Activated CD4-positive, alpha-beta T cell treated with anti-CD3 and anti-CD28 coated beads, Interleukin-2, Interleukin-4, amounts not matched to agents 100 ng/mL and 50 ng/mL, durations not matched to agents 16 hours and 8 hours (primary cell): ENCODE measurements at places on chromosomes 7 and 10.

DNA sequence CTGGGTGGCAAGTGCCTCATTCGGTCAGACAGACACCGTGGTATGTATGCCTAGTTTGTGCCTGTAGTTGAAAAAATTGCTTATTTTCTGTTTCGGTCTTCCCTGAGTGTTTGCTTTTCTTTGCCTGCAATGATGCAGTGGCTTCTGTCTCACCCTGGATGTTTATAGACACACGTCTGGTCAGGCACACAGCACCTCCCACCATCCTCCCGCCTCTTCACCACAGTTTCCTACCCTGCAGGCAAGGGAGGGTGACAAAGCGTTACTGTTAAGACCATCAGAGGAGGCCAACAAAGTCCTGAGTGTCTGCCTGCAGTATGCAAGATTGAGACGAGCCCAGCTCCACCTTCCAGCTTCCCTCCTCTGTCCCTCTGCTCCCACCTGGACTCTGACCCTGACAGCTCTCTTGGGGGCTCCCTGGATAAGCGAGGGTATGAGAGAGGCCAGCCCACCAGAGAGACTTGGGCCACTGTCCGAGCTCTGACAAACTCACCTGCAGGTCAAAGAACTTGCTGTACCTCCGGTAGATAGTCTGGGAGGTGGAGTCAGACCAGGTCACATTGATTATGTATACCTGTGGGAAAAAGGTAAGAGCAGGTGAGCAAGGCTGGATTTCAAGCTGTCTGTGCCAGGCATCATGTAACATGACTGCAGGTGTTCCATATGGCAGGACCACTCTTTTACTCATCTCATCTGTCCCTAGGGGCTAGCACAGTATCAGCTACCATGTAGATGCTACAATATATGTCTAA is 54.4 kb downstream of the SH3PXD2A start:
- peak; percentile 51 for DNase-seq

DNA sequence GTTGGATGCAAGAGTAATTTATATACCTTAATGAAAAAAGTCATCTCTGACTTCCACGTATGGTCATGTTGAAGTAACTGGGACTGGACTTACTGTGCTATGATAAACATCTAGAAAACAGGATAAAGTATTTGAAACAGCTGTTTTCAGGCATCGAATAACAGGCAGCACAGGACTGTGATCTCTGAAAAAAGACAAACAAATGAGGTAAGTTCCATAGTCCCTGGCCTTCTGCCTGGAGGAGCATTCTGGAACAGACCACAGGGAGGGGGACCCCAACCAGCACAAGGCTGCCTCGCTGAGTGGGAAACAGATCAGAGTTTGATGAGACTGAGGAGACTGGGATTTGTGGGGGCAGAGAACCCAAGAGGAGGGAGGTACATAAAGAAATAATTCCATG is 89.1 kb upstream of the HABP2 start:
- no peak for DNase-seq

DNA sequence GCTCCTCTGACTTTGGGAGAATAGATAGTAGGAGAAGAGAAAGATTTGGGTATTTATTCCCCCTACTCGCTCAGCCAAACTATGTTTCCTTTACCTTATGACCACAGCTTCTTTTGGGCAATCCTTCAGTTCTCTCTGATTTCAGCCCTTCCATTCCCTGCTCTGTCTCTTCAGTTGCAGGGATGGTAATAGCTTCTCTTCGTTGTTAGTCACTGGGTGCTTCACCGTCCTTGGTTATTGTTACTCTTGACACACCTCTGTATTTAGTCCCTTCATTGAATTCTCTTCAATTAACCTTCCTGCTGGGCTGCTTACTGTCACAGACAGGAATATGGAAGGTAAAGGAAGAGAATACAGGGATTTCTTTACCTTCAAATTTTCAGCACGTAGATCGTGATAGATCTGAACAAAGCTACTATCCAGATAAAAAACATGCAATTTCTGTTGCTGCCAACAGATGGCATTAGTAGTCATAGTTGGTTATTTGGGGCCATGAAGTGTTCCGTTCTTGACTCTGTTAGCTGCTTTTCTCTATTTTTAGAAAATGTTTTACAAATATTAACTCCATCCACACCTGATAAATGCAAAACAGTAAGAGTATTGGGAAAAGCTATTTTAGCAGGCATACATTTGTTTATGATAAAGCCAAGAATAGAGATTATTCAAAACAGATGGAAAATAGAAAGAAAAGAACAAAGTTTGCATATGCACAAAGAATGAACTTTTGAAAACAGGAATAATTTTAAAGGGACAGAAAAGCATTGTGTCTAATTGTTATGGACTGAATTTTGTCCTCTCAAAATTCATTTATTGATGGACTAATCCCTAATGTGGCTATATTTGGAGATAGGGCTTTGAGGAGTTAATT is 14.0 kb upstream of the PTTG1IP2 start:
- peak; percentile 44 for DNase-seq

- DNase-seq: no peak
These were observed 123.0 kb upstream of the SP4 start for GRCh38 chr7:21304808-21305375.

DNA sequence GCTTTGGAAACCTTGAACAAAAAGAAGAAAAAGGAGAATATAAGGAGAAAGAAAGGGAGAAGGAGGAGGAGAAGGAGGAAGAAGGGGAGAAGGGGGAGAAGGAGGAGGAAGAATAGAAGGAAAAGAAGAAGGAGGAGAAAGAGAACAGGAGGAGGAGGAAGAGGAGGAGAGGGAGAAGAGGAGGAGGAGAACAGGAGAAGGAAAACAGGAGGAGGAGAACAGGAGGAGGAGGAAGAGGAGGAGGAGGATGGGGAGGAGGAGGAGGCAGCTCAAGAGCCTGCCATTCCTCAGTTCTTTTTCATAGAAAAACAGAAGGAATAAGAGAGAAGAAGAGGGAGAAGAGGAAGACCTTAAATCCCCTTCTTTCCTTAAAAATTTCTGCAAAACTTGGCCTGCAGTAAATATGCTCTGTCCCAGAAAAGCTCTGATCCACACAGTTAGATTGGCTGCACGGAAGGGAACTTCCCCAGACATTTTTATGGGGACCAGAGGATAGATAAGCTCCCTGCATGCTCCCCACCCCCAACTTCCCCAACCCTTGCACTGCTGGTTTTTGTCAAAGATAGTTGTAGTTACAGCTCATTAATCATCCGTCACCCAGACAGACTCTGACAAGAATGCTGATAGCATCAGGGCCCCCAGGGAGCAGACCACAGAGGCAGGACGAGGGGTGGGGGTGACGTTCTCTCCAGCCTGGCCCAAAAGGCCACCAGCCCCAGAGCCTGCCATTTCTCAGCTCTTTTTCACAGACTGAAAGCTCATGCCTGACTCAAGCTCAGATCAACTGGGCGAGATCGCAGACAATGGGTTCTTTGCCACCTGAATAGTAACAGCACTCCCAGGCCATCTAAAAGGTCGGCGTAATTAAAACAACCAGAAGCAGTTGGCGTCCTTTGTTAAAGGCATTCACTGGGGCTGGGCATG is 34.5 kb upstream of the LYZL1 start:
- DNase-seq: no peak

- no peak for DNase-seq
These were observed 1061.5 kb downstream of the LRMDA start for GRCh38 chr10:76492678-76493472.

GRCh38 chr7:74183653-74184450 is 9.7 kb downstream of the EIF4H start:
- DNase-seq: peak; percentile 21

DNA sequence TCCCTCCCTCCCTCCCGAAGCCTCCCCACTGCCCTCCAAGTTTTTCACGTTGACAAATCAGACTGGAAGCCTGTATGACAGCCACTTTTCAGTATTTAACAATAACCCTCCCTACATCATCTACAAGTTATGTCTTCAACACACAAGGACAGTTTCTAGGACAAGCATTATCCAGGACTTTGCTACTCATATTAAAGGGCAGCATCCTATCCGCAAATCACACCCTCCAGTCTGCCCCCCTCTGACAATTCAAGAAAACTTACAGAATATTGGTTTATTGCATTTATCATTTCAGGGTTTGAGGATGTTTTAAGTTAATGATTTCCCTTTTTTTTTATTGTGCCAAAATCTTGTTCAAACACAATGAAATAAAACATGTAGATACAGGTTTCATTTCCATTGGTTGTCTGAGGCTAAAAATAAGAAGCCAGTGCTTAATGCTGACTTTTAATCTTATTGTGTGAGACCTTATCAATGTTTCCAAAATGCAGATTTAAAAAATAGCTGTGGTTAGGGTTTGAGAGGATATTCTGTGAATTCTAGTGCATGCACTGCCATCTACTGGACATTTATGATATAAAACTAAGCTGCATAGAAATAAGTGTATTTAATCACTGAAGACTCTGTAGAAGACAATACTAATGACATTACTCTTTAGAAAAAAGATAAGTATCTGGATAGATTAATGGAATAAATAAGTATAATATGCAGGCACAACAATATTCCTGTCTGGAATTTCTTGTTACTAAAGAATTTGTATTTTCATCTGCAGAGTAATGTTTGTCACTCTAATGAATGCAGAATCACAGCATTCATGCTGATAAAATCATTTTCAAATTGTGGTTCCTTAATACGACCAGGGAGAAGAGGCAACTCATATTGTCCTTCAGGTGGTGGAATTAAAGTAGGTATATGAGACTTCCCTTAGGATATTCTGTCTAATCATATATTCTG is 64.1 kb downstream of the CAV1 start:
- peak; percentile 63 for DNase-seq

DNA sequence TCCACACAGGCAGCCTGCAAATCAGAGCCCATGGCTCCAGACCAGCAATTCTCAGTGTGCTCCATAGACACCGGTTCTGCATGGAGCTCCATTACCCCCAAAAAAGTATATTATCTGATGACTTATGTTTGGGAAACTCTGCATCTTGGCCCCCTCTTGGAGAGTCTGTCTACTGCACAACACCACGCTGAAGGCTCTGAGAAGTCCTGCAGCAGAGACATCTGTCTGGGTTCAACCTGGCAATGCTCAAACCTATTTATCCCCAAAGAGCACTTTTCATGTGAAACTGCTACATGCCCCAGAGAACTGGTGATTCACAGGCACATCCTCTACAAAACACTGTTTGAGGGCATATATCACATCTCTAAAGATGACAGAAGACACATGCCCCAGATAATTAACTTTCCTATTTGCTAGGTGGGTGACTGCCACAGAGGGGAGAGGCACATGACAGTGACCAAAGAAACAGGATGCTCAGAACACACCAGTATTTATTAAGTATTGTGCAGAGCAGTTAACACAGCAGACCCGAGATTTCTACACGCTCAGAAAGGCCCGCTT is 83.8 kb downstream of the DLG5 start:
- no peak for DNase-seq

DNA sequence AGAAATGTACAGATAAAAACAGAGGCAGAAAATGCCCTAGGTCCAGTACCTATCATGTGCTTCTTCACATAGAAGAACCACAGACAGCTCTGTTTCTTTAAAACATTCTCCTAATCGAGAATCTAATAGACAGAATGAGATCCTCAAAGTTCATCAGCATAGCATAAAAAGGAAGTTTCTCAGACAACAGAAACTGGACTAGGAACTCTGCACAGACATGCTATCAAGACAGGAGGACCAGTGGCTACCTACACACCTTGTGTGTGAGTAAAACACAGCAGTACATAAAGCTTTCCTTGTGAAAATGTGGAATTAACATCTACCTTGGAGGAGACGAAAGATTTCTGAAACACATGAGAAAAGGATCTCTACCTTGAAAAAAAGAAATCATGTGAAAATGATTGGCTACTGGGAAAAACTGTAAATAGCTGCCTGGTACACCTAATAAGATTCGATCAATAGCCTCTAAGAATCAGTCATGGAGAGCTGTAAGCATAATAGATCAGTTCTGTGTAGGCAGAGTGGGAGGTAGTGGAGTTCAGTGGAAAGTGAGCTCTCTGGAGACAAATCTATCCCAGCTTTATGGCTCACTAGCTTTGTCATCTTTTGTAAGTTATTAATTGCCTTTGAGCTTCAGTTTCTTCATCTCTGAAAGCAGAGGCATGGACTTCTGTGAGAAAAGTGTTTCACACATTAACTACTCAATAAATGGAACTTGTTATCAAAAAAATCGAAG is 26.7 kb downstream of the ELAPOR2 start:
- no peak for DNase-seq

GRCh38 chr7:101593556-101593955 is 35.5 kb downstream of the MYL10 start:
- DNase-seq: no peak

- no peak for DNase-seq
These were observed 91.5 kb downstream of the PRPF18 start for GRCh38 chr10:13678101-13678843.

DNA sequence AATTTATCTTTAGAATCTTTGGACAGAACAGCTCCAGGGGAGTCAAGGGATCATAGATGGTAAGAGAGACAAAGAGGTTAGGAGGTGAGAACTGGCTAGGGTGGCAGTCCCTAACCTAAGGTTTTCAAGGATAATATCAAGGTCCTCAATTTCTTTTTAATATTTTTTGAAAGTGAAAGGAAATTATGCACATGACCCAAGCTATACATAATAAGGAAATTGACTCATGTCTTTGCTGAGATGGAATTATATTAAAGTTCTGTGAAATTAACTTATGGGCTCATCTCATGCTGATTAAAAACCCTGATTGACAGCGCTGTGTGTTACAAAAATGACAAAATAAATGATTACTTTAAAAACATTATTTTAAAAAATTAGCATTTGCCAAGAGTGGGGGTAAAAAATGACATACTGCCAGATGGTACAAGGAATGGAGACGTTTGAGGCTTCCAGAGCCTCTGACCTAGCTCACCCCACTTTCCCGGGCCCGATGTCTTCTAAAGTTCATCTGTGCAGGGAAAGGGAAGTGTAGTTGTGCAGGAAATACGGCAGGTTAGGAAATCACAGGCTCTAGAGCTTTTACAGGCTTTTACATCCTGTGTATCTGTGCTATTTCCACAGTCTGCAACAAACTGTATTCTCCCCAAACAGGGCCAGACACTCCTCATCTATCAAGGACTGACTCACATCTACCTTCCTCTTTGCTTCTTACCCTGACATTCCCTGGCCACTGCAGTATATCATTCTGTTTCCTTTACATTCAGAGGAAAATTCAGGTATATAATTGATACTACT is 185.6 kb upstream of the PRSS58 start:
- DNase-seq: no peak

DNA sequence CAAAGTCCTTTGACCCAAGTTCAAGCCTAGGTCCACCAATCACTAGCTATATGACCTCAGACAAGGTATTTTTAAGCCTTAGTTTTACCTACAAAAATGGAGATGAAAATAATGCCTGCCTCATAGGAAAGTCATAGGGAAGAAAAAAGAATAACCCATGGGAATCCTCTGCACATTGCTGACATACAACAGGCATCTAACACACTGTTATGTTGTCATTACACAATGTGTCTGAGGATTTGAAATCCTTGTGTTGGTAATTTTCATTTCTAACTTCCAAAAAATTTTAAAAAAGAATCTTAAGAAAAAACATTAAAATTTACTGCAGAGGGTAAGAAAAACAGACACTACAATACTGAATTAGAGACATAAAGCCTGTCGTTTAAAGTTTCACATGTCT is 5.7 kb downstream of the ANK3 start:
- DNase-seq: no peak
